ENCODE measurements at places on chromosomes 13 and 19.

DNA sequence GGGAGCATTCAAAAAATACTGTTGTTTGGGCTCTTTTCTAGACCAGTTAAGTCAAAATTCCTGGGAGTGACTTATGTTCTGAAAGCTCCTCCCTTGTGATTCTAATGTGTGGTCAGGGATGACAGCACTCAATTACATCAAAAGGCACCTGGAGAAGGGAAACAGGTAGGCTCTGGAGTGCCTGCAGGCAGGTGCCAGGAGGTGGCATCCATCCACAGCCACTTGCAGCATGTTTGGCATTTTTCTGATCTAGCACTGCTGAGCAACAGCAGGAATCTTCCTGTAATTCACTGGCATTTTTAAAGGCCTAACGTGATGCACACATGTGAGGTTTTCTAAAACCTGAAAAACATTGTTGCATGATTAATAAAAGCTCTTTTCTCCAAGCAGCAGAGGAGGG, 94.6 kb downstream of the CCNA1 start:
- DNase-seq = no peak

GRCh38 chr13:83730674-83731073, 151.6 kb downstream of the SLITRK1 start:
- DNase-seq = no peak

GRCh38 chr19:35059006-35059798, 17.7 kb downstream of the HPN start:
- no peak for DNase-seq

- DNase-seq = no peak
Observed at GRCh38 chr13:37709318-37709717, 110.8 kb upstream of the POSTN start.

DNA sequence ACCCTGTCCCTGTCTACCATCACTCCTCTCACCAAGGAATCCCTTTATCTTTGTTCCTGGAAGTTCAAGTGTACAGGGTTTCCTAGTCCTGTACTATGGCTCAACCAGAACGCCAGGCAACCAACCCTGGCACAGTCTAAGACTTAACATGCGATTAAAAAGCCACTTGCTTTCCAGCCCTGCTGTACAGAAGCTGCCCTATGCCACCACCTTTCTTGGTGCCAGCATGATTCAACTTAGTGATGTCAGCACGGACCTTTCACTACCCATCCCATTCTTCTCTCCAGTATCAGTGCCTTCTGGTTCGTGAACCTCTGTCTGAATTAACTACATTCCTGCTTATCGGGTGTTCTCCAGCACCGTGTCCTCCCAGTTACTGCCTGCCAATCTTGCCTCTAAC, 151.1 kb downstream of the KLF12 start:
- DNase-seq = no peak

Data from activated T-helper 1 cell treated with anti-CD3 and anti-CD28 coated beads, Interleukin-12 subunit alpha, Interleukin-12 subunit beta, Interleukin-2, Interleukin-4 antibody, amounts not matched to agents 30 ng/mL and 10 ng/mL and 1 ng/mL, durations not matched to agents 14 hours and 24 hours and 36 hours (primary cell).